Stimulated activated CD4-positive, alpha-beta T cell treated with anti-CD3 and anti-CD28 coated beads, Interleukin-1b, Interleukin-23, amount 100 ng/mL, for 1 hour (primary cell): ENCODE measurements at places on chromosomes 6 and 20.

GRCh38 chr6:163878698-163879097 is 464.2 kb downstream of the QKI start:
- no peak for DNase-seq

DNA sequence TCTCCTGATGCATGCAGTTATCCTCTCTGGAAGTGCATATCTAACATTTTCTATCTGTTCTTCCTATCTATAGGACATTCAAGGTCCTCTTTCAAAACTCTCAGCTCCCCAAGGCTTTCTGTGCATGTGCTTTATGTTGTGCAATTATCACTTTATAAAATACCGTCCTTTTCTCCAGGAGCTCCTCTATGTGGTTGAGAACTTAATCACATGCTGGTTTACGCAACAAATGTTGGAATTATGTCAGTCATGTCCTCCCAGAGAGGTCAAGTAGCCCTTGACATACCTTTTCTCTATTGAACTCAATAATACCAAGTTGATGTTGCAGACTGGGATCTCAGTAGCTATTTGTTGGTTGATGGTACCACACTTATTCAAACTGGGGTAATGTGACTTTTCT is 388.4 kb downstream of the BTBD3 start:
- no peak for DNase-seq

GRCh38 chr6:112934433-112935327 is 587.5 kb downstream of the RFPL4B start:
- no peak for DNase-seq

- DNase-seq, result no peak
Observed at GRCh38 chr6:75450903-75451302, 42.7 kb downstream of the FILIP1 start.

GRCh38 chr20:48209102-48209501 is 423.8 kb upstream of the SULF2 start:
- DNase-seq, result no peak

GRCh38 chr20:4470375-4470774 is 251.3 kb upstream of the PRND start:
- DNase-seq, result no peak

DNA sequence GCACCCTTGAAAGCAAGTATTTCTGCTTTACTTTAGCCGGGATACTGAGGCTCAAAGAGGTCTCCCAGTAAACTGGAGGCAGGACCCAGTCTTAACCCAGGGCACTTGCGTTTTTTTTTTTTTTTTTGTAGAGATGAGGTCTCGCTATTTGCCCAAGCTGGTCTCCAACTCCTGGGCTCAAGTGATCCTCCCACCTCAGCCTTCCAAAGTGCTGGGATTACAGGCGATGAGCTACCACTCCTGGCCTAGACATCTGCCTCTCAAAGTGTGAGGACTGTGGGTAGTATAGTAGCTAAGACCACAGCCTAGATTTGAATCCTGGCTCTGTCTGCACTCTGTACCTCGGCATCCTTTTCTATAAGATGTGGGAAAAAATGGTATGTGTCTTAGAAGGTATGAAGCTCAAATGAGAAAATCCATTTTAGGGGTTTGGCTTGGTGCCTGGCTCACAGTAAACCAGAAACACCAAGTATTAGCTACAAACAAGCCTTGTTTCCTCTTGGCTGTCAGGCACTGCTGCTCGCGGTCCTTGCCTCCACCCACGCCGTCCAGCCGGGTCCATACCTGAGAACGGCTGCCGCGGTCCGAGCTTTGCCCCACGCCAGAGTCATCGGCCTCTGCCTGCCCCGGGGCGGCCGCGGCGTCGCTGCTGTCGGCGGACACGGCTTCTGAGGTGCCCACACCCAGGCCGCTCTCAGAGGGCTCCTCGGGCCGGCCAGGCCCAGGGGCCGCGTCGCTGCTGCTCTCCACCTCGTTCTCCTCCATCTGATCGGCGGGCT is 1.2 kb downstream of the ZNF335 start:
- no peak for DNase-seq

GRCh38 chr20:45679650-45680049 is 9.6 kb upstream of the WFDC11 start:
- no peak for DNase-seq

DNA sequence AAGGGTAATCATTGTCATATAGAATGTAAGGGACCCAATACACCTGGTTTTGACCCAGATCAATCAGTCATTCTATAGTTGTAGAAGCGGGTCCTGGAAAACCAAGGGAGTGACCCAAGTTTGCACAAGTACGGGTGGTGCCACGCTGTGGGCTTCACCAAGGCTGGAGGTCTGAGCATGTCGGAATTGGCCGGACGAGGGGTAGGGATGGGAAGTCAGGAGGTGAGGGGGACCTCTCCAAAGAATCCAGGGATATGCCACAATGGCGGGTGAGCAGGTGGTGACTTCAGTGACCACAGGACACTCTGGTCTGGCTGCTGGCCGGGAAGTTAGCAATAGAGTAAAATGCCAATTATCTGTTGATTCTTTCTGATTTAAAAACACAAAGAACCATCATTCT is 186.6 kb upstream of the FOXQ1 start:
- no peak for DNase-seq
